Stimulated activated naive CD4-positive, alpha-beta T cell (primary cell): ENCODE measurements at places on chromosomes 6 and 20.

GRCh38 chr20:61119794-61120410, 132.2 kb upstream of the CDH4 start:
- no peak for DNase-seq

DNA sequence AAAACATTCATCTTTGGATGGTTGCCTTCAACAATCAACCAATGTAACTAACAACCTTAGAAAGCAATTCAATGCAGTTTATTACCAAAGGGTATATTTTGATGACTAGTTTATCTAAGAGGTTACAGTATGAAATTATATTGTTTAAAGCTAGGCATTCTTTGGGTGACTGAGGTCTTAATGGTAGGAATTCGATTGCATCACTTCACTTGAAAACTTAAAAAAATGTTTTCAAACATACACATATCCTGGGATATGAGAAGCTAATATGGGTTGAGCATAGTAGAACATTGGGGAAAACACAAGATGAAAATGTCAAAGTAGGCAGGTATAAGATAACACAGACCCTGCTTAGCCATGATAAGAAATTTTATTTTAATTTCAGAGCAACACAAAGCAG, 144.6 kb upstream of the BMP5 start:
- DNase-seq = no peak

- peak; percentile 56 for DNase-seq
These were observed at the start of gene POU3F2 for GRCh38 chr6:98834060-98835031. POU3F2 (plus strand) TSS chr6:98834574; CDS start chr6:98834874, 300 bp downstream.

DNA sequence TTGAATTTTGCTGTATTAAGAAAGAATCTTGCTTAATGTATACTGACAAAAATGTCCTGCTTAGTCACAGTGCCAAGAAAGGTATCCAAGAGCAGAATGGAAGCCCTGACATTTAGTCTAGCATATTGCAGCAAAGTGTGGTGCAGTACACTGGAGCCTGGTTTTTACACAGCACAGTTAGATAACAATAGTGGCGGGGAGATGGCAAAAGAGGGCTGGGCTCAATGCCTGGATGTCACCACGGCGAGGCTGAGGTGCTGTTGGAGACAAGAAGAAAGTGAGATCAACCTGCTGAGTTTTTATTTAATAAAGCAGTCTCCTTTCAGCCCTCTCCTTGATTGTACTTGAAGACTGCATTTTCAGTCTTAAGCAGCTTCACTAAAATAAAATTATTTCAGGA, 426.0 kb downstream of the LMBRD1 start:
- no peak for DNase-seq

GRCh38 chr6:139514819-139515218, 140.4 kb upstream of the CITED2 start:
- no peak for DNase-seq

DNA sequence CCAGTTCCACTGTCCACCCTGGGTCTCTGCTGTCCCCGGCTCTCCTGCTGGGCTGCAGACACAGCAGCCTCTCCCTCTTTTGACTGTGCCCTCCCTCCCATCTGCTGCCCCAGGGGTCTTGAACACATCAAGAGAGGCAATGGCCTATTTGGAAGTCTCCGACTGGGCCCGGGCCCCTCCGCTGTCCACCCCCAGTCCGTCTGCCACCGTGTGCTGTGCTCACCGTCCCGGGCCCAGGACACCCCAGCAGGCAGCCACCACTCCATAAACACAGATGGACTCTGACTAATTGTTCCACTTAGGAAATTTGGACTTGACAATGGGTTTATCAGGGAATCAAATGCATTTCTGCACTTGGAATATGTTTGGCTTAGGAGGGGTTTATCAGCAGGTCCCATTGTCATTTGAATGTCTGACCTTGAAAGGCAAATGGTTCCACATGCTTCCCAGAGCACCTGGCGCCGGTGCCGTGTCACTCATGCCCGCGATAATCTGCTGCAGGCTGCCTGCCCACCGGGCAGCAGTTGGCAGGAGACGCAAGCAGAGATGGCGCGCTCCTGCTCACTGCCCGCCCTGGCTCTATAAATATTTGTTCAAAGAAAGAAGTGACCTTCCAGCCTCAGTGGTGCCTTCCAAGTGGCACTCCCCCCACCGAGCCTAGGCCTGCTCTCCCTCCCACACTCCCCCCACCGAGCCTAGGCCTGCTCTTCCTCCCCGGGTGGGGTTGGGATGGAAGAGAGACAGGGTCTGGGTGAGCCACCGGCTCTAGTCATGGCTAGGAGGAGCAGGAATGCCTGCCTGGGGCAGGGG, 18.8 kb upstream of the FRMD1 start:
- no peak for DNase-seq

DNA sequence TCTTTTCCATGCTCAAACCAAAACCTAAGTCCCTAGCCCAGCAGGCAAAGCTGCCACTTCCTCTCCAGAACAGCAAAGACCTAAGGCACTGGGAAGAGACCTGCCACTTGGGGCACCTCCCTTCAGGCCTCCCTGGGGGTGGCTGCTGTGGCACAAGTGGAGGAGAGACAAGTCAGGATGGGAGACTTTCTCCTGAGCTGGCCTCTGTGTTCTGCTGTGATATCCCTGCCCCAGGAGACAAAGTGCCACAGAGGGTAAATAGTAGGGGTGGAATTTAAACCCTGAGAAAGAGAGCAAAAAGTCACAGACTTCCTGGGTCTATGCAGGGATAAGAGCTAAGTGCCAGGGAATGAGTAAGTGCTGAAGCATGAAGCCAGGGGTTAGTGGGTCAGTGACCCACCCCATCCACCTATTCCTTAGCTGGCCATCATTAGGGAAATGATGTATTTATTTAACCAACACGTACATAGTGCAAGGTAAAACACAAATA, 84.2 kb downstream of the MRPL14 start:
- DNase-seq = no peak

DNA sequence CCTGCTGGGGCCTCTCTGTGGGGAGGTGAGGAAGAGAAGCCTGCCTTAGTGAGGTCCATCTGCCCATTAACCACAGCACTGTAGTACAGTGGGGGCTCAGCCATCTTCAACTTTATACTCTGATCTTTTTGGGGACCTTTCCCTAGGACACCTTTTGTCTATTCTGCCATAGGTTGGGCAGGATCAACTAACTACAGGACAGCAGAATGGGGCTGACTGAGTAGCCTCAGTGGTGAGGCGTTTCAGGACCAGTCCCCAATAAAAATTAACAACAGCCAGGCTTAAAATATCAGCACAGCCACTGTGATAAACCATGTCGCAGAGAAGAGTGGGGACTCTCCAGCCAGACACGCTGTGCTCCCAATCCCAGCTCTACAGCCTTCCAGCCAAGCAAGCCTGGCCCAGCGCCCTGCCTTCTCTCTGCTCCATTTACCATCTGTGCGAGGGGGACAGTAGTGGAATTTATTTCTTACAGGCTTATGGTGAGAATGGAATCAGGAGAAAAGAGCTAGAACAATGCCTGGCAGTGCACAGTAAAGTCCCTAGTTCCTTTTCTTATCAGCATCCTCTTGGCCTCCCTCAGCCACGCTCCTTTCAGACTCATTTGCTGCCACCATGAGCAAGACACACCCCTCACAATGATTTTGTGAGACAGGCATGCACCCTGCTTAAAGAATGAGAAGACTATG, 75.5 kb downstream of the SLC22A23 start:
- no peak for DNase-seq

DNA sequence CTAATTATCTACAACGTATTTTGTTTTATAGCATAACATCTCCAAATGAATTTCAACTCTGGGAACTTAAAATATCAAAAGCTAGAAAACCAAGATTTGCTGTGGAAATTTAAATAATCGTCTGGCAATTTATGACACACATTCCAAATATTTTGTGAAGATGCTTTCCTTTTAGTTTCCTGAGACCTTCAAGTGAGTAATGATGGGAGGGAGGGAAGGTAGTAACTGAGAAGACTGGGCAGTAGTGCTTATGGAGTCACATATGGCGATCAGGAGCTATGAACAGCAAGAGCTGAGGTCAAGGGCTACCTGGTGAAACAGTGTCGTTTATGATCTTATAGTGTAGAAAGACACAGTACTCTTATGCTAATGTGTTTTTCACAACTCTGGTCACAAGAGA, 178.2 kb upstream of the THEMIS start:
- DNase-seq = no peak

DNA sequence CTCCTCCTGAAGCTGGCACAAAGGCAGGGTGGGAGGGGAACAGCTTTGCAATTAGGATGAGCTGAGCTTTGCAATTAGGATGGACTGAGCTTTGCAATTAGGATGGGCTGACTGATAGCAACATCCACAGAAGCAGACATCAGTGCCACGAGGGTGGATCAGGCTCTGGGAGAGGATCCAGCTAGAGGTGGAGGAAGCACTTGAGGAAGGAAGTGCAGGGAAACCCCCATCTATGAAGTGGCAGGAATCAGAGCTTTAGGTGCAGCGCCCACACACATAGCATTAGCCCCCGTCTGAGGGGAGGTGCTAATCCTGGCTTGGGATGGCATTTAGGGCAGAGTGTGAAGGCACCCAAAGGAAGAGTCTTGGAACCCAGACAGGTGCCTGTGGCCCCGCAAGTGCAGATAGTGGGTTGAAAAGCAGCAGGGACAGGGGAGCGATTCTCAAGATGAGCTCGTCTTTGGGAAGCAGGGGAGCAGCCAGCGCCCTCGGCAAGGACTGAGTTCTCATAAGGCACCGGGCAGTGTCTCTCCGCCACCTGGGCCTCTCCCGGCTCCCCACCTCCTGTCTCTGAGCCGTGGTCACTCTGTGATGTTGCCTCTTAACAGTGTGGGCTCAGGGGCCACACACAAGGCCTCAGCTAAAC, 12.0 kb upstream of the THBS2 start:
- DNase-seq = no peak

- DNase-seq = no peak
These were observed 1087.6 kb upstream of the CITED2 start for GRCh38 chr6:140462076-140462452.

DNA sequence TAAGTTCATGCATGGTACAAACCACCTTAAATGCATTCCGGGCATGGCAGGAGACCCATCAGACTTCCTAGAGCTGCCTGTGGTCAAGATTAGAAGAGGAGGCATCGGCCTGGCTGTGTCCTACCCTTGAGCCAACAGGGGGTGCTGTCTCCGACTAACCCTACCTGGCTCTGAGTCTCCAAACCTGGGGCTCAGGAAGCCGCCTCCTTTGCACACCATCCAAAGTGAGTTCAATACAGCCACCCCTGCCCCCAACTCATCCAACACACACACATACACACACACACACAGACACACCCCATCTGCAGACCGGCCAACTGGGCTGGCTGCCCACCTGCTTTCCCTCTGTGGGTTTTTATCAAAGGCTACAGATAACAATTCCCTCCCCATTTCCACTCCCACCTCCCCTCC, 77.0 kb downstream of the JPH2 start:
- no peak for DNase-seq

DNA sequence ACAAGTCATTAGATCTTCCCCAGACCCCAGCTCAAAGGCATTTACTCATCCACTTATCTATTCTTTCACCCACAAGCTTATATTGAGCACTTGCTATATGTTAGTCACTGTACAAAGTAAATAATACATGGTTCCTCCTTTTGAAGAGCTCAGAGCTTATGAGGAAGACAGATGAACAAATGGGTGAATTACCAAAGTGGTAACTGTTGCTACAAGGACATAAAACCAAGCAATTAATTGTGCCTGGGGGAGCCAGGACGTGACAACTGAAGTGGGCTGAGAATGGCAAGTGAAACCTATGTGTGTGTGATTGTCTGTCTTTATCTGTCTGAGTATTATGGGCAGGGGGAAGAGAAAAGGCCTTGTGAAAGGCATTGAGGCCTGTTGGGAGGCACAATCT, 45.6 kb upstream of the AKIRIN2 start:
- DNase-seq = no peak

DNA sequence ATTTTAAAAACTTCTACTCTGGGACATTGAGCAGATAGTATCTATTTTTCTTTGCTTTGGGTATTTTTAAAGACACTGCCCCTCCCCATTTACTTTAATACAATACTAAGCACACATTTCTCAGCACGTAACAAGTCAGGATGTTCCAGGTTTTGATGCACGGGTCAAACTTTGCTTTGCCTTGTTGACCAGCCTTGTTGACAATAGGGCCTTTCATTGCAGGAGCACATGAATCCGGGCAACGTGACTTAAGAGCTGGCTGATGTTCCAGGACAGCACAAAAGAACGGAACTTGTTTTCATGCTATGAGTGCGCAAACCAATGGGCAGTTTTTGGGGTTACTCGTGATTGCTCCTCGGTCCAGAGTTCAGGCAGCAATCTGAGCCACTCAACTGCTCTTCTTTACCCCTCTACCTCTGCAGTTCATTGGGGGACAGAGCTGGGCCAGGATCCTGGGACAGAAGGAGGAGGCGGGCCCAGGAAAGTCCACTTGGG, 78.6 kb upstream of the SLC22A16 start:
- no peak for DNase-seq

DNA sequence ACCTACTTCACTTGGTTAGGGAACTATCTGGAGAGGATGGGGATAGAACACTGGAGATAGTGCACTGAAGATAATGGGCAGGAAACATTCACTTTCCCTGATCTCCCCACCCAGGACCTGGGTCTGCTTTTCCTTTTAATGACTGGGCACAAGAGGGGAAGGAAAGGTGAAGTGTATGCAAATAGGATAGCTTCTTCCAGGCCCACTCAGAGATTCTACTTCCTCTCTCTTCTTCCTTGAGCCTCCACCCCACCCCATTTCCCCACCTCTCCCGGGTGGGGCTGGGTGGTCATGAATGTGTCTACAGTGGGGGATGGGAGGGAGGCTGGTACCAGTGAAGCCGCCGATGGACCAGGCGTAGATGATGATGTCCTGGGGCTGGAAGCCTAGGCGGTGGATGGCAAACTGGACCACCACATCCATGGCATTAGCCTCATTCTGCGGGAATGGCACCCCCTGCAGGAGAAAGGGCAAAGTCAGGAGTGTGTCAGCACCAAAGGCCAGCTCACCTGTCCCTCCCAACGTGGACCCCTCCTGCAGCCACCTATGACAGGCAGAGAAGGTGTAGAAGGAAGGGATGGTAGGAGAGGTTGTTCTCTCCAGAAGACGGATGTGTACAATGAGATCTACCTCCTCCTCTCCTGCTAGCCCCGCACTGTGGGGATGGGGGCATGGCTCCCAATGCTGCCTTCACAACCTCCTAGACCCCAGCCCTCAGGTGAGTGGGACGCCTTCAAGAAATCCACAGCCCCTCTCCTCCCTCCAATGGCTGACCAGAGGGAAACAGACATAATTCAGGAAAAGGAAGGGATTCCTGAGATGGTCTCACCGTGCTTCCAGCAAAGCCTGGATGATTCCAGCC, 8.6 kb upstream of the LY6G5C start:
- no peak for DNase-seq

DNA sequence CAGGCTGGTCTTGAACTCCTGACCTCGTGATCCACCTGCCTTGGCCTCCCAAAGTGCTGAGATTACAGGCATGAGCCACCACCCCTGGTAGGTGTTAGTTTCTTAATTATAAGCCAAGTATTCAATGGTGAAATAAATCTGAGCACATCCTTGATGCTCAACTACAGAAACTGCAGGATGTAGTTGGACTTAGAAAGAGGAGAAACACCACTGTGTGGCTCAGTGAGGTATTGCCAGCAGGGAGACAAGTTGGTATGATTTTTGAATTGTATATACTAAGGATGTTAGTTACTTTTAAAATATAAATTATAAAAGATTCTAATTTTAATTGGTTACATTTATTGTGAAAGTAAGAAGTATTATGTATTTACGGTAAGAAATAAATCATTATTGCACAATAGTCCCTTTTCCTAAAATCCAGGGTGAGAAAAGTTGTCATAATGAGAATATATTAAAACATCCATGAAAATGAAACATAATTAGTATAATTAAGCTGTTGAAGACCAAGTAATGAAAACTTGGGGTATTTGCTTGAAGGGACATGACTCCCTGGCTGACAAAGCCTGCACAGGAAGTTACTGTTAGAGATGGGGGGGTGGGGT, 17.6 kb downstream of the SLC18B1 start:
- DNase-seq = no peak
